ENCODE measurements at places on chromosomes 4 and X.

DNA sequence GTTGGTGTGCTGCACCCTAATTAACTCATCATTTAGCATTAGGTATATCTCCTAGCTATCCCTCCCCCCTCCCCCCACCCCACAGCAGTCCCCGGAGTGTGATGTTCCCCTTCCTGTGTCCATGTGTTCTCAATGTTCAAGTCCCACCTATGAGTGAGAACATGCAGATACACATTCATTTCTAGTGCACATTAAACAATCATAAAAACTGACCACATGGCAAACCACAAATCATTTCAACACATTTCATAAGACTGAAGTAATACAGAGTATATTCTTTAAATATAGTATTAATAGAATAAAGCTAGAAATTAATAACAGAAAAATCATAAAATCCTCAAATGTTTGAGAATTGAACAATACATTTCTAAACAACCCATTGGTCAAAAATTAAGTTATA lies 34.1 kb downstream of the PRKG2 start:
- no peak for DNase-seq

GRCh38 chr4:26310264-26310663 lies 10.6 kb upstream of the RBPJ start:
- DNase-seq: no peak

- no peak for DNase-seq
These were observed 34.5 kb downstream of the SPINK2 start for GRCh38 chr4:56786955-56787354.

- no peak for DNase-seq
These were observed 30.5 kb downstream of the MAGEC1 start for GRCh38 chrX:141934059-141934641.

- no peak for DNase-seq
These were observed 72.3 kb upstream of the GRID2 start for GRCh38 chr4:92231511-92231910.

GRCh38 chr4:83282049-83282535 lies 2.5 kb downstream of the COQ2 start:
- DNase-seq: no peak

DNA sequence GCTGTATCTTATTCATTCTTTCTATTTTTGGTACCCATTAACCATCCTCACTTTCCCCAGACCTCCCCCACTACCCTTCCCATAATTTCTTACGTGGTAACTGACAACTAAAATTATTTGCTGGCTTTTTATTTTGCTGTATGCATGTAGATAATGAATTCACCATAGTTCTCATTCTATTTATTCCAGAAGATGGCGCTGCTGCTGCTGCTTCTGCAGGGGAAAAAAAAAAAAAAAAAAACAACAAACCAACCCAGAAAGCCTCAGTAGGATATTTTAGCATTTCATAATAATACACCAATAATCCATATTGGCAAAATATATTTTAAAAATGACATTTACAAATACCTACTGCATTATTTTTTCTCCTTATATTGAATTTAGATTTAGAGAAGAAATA lies 416.6 kb upstream of the MAGEB18 start:
- no peak for DNase-seq

- no peak for DNase-seq
These were observed 26.9 kb downstream of the FAM241A start for GRCh38 chr4:112172180-112172579.

- no peak for DNase-seq
These were observed 160.3 kb downstream of the AFAP1 start for GRCh38 chr4:7779432-7779768.

DNA sequence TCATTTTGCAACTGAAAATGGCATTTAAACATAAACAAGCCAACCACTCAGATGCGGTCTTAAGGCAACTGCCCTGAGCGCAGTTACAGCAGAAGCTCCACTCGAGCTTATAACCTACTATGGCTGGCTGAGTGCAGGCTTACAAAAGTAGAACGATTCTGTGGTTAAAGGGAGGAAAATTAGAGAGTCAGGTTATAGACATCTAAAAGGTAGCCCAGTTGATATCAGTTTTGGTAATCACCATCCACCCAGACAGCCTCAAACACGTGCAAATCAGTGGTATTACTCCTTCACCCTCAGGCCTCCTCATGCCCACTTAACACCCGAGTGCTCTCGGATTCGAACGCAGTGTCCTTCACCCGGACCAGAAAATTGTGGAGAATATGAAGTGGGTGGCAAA lies 3.1 kb downstream of the LEF1 start:
- no peak for DNase-seq

- no peak for DNase-seq
These were observed 5.2 kb upstream of the NAP1L5 start for GRCh38 chr4:88702782-88703181.

DNA sequence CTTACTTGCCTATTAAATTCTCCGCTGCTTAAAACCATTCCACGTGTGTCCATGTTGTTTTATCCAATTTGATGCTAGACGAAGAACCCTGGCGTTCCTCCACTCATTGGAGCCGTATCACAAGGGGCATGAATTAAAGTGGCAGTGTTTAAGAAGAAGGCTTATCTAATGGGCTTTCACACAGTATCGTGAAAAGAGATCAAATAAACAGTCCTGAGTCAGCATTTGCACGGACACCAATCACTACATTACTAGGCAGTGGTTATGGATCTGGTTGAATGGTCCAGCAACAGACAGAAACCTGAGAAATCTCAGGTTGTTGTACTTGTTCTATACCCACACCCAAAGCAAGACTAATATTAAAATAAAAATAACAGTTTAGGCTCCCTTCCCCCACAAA lies 671.6 kb downstream of the FAT4 start:
- DNase-seq: no peak

DNA sequence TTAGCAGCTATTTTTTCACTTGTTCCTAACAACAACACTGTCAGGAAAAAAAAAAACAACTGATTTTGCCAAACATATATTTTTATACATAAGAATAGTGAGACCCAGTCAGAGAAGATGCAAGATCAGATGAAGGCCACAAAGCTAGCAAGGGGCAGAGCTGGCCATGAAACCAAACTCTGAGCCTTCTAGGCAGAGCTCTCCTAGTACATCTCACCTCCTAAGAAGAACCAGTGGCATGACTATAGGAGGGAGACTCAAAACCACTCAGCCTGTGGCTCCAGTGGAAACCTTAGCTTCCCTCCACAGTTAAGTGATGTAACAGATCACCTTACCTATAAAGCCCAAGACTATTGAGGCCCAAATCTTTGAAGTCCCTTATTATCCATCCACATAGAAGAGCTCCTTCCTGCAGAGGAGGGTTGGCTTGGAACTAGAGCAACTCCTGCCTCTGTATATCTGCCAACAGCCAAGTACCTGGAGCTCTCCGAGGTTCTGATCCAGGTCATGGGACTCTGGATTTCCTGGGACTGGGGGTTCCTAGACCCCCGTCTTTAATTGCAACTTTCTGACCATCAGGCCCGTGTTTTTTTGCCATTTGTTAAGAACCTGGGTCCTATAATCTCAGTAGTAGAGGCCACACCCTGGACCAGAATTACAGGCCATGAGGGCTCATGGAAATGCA lies 136.5 kb downstream of the SH3KBP1 start:
- DNase-seq: no peak

GRCh38 chrX:18203631-18204030 lies 17.1 kb downstream of the BEND2 start:
- no peak for DNase-seq

DNA sequence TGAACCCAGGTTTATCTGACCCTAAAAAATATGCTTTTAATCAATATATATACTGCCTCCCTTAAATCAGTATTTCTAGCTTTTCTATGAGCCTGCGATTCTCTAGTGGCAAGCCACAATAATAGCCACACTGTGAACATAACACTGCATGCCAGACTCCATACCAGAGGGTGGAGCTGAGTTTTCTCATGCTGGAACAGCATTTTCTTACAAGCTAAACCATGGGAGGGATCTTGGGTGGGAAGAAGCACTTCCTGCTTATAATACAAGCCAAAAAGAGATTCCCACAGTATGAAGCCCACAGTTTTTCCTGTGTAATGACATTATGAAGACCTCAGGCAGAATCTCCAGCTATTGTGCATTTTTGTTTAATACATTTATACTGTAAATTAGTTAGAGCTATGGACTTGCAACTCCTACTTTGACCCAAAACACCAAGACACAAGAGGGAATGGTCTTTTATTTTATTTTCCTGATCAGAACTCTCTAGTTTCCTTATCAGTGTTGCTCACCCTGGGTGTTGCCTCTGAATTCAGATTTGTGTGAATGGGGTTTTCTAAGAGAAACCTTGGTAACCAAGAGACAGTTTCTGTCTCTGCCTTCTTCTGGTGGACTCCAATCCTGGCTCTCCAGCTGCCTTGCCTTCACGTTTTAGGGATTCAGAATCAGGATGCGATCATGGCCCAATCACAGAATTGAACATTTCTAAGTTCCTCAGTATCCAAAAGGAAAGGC lies 74.5 kb upstream of the EOLA2 start:
- DNase-seq: no peak

GRCh38 chr4:1711571-1712215 lies 426 bp downstream of the SLBP start:
- DNase-seq: no peak

DNA sequence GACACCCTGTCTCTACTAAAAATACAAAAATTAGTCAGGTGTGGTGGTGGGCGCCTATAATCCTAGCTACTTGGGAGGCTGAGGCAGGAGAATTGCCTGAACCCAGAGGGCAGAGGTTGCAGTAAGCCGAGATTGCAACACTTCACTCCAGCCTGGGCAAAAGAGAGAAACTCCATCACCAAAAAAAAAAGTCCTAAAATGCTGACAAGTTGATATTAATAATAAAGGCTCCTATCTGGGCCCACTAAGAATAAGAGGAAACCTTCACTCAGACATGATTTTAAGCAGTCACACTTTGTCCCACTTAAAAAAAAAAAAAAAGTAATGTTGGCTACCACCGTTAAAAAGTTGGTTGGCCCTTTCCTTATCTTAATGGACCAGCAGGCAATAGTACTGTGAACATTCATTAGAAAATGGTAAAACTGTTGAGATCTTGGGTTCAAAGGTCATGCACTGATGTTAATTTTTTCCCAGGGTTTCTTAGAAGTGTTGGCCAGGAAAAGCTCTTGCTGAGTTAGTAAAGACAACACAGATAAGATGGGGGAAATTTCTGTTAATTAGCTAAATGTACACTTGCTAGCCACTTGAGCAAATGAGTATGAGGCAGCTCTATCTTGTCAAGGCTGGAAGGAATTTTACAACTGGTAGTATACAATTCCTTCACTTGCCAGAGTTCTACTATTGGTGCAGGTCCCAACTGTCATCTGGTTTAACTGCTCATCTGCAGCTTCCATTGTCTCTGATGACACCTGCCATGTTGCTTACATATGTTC lies 43.6 kb upstream of the BMP2K start:
- no peak for DNase-seq

- no peak for DNase-seq
These were observed 469.9 kb downstream of the PCDH10 start for GRCh38 chr4:133618963-133619362.

- DNase-seq: no peak
These were observed 138.9 kb downstream of the NPNT start for GRCh38 chr4:106034220-106034619.

- DNase-seq: no peak
These were observed 71.1 kb downstream of the MID1 start for GRCh38 chrX:10549280-10549679.

DNA sequence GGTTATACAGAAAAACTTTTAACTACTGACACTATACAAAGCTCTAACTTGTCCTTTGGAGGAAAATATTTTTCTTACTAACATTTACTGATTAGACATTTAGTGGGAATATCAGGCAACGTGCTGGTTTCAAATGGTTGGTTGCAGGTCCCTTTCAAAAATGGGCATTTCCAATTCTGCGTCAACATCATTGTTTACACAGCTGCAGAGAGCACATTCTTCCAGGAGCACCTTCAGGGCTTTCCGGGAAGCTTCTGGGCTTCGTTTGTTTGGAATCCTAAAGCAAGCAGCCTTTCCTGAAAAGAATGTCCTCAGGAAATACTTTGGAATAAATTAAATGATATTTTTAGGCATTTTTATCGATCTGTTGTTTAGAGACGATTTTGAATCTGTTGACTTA lies 289.7 kb downstream of the TRIML1 start:
- DNase-seq: no peak

GRCh38 chr4:46844325-46844917 lies 64.6 kb downstream of the COX7B2 start:
- DNase-seq: peak; percentile 13

GRCh38 chr4:140081641-140082390 lies 72.2 kb downstream of the MAML3 start:
- DNase-seq: no peak

DNA sequence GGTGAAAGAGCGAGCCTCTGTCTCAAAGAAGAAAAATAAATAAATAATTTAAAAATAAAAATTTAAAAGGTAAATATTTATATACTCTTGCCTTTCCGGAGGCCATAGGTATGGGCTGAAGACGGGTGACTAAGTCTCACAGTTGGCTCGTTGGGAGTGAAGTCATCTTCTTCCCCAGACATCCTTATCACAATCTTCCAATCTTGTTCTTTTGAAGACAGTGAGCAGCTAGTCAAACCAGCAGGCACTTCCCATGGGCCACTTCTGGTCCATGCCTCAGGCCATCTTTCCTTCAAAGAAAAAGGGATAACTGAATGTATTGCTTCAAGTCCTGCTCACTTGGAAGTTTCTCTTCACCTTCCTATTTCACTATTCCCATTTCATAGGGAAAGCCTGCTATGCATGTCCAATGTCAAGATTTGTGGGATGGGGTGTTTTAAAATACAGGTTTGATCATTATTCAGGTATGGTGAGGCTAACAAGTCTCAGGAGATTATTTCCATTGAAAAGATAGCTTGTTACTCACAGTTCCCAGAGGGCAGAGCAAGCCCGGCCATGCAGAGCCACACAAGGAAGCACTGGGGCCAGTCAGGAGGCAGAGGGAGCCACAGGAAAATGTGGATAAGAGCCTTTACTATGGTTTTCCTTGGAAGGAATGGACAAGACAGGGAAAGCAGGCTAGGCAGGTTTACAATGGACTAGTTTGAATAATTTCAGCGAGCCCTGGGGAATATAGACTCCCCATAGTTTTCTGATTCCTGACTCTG lies 33.3 kb upstream of the VCX2 start:
- no peak for DNase-seq

DNA sequence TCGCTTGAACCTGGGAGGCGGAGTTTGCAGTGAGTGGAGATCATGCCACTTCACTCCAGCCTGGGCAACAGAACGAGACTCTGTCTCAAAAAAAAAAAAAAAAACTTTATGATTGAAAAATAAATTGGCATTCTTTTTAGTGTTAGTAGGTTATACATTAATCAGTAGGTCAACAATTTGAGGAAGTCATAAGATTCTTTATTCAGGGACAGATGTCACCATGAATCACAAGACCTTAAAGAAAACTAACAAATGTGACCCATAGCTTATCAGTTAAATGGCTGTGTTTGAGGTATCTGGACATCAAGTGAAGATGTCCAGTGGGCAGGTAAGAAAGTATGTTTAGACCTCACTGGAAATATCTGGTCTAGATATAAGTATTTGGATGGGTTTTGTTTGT lies 9.3 kb upstream of the PRMT9 start:
- DNase-seq: no peak

DNA sequence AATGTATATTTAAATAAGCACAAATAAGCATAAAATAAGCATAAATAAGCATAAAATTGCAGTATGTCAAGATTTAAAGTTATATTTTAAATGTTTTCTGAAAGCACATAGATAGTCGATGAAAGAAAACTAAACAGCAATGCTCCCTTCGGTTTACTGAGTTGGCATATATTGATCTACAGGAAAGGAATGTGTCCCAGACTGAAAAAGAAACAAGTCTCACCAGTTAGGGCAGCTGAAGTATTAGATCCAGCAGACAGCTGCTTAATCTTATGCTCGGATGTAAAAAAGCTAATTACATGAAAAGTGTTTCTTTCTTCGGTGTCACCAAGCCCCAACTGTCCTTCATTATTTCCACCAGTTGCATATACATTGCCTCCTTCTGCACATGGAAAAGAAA lies 8.7 kb downstream of the RPGR start:
- DNase-seq: no peak
